ENCODE measurements at places on chromosomes 2 and 18.

GRCh38 chr2:236403125-236403524 lies 138.9 kb upstream of the ASB18 start:
- DNase-seq = no peak

GRCh38 chr2:10905006-10905861 lies 6.5 kb upstream of the KCNF1 start:
- no peak for DNase-seq

GRCh38 chr2:205524656-205525055 lies 157.6 kb upstream of the NRP2 start:
- no peak for DNase-seq

GRCh38 chr2:201237486-201238123 lies 22.7 kb upstream of the CASP8 start:
- no peak for DNase-seq

GRCh38 chr2:73701968-73702665 lies 35.0 kb downstream of the TPRKB start:
- no peak for DNase-seq

- DNase-seq = no peak
These were observed 392.2 kb downstream of the ERBB4 start for GRCh38 chr2:212146416-212146815.

Measured in tibial nerve (tissue), 4 donors.